Hepatocyte (in vitro differentiated cells): ENCODE measurements at places on chromosomes 1 and 21. TPM values are rescaled to one million over a fixed set of nuclear protein-coding genes. Genes with fewer than 3 reads are reported as not detected.

TIMM17A gene
- 54.5 and 65.0 TPM in 2 replicates for total RNA-seq

- no peak overlapping the region for H3K27ac ChIP-seq
- no peak overlapping the region for H3K4me3 ChIP-seq
- H3K36me3 ChIP-seq: no peaks in the 10 kb centered on the region
- no peaks in the 10 kb centered on the region for H3K27me3 ChIP-seq
- H3K4me1 ChIP-seq: peaks cover 9% of the 10 kb centered on the region
These were observed 1.1 kb upstream of the SLC19A1 start for GRCh38 chr21:45543371-45543709.

ARF1 gene
- 249 and 250 TPM in 2 replicates for total RNA-seq

DNA sequence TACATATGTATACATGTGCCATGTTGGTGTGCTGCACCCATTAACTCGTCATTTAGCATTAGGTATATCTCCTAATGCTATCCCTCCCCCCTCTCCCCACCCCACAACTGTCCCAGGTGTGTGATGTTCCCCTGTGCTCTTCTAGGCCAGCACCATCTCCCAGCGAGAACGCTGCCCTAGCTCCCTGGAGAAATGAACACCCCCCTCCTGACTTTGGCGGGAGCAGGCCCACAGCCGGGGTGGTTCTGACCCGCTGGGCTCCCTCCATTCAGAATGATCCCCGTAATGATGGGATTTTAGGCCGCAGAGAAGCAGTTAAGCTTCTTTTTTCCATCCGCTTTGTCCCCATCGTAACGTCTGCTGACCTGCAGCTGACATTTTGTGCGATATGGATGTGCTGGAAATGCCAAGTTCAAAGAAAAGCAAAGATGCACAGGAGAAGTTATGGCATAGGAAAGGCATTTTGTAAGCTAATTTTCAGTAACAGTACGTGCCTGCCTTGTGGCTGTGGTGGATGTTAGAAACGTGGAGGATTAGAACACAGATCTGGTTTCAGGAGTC is 39.3 kb downstream of the ELK4 start:
- no peak overlapping the region for H3K4me3 ChIP-seq
- no peak overlapping the region for H3K27ac ChIP-seq
- no peak for DNase-seq

DNA sequence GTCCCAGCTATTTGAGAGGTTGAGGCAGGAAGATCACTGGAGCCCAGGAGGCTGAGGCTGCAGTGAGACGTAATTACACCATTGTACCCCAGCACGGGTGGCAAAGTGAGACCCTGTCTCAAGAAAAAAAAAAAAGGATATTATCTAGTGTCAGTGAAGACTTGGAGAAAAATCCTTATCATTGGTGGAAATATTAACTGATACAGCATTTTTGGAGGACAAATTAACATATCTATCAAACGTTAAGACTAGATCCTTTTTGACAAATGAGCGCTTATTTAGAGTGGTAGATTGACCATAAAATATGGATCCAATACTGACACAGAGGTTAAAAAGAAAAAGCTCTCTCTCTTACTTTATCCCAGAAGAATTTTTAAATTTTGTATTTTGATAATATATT is 35.2 kb upstream of the DYRK1A start:
- H3K4me3 ChIP-seq: no peak overlapping the region
- no peak overlapping the region for H3K27ac ChIP-seq
- no peaks in the 10 kb centered on the region for H3K36me3 ChIP-seq
- H3K27me3 ChIP-seq: no peaks in the 10 kb centered on the region

DNA sequence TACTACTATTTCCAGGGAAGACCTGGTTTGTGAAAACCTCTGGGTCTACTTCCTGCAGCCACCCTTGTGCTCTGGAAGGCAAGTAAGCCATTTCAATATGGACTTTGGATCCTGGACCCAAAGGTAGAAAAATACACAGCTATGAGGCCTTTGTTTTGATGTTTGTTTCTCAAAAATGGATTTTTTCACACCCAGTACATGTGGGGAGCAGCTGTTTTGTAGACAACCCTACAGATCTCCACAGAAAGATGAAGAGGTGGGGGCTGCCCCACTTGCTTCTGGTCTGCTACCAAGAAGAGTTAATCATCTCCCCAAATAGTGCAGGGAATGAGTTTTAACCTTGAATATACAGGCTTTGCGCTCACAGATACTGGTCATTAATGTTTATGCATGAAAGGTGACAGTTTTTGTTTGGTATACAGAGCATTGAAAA is 29.2 kb downstream of the ZNF281 start:
- H3K27me3 ChIP-seq: no peaks in the 10 kb centered on the region
- no peaks in the 10 kb centered on the region for H3K36me3 ChIP-seq
- H3K27ac ChIP-seq: no peak overlapping the region
- H3K4me1 ChIP-seq: peaks cover 10% of the 10 kb centered on the region
- DNase-seq: no peak
- no peak overlapping the region for H3K4me3 ChIP-seq

BCAR3 gene
- 20.4 and 22.6 TPM in 2 replicates for total RNA-seq

- H3K27ac ChIP-seq: no peak overlapping the region
- H3K4me3 ChIP-seq: no peak overlapping the region
- no peaks in the 10 kb centered on the region for H3K27me3 ChIP-seq
- no peak for DNase-seq
- no peaks in the 10 kb centered on the region for H3K36me3 ChIP-seq
- peaks cover 16% of the 10 kb centered on the region for H3K4me1 ChIP-seq
These were observed 5.9 kb downstream of the NBPF1 start for GRCh38 chr1:16607433-16607851.

GART gene
- 83.3 and 99.6 TPM in 2 replicates for total RNA-seq

- no peak for DNase-seq
- no peaks in the 10 kb centered on the region for H3K27me3 ChIP-seq
- peaks cover 19% of the 10 kb centered on the region for H3K4me1 ChIP-seq
- no peak overlapping the region for H3K4me3 ChIP-seq
- H3K27ac ChIP-seq: no peak overlapping the region
These were observed 76.5 kb upstream of the FGGY start for GRCh38 chr1:59220356-59220755.

OR10K2 gene
- not detected in 2 replicates for total RNA-seq

LBR gene
- total RNA-seq: 54.2 and 65.9 TPM in 2 replicates

GRCh38 chr1:99643021-99643779 is 2.7 kb upstream of the PALMD start:
- no peaks in the 10 kb centered on the region for H3K36me3 ChIP-seq
- H3K27ac ChIP-seq: no peak overlapping the region
- H3K27me3 ChIP-seq: no peaks in the 10 kb centered on the region
- H3K4me3 ChIP-seq: no peak overlapping the region
- DNase-seq: no peak

DNA sequence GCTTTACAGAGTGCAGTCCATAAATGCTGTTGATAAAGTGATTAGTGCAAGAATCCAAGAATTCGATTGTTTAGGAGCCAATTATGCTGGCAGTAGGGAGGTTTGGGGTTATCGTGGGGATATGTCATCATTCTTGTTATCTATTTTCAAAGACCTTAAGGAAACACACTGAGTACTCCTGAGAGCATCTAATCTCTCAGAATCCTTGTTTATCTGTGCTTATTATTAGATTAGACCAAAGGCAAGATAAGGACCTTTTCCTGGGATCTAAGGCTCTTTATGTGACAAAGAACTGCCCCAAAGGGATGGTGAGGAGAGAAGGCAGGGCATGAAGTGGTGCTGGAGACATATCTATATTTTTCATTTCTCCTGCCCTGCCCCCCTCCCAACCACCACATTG is 139.1 kb downstream of the TSEN15 start:
- no peak for DNase-seq
- no peaks in the 10 kb centered on the region for H3K36me3 ChIP-seq
- peaks cover 17% of the 10 kb centered on the region for H3K4me1 ChIP-seq
- peaks cover 5% of the 10 kb centered on the region for H3K27me3 ChIP-seq
- peak overlapping the region; percentile 41 for H3K27ac ChIP-seq

GRCh38 chr1:235888119-235888643 is 21.5 kb upstream of the LYST start:
- no peak overlapping the region for H3K27ac ChIP-seq
- H3K4me1 ChIP-seq: peaks cover 3% of the 10 kb centered on the region
- no peak overlapping the region for H3K4me3 ChIP-seq
- no peaks in the 10 kb centered on the region for H3K27me3 ChIP-seq
- H3K36me3 ChIP-seq: no peaks in the 10 kb centered on the region
- DNase-seq: no peak

SYCP1 gene
- total RNA-seq: not detected in 2 replicates

- H3K27ac ChIP-seq: no peak overlapping the region
- no peaks in the 10 kb centered on the region for H3K27me3 ChIP-seq
- peaks cover 16% of the 10 kb centered on the region for H3K4me1 ChIP-seq
- peak; percentile 45 for DNase-seq
These were observed 53.5 kb downstream of the MRPL37 start for GRCh38 chr1:54253480-54253879.

- H3K36me3 ChIP-seq: no peaks in the 10 kb centered on the region
- no peaks in the 10 kb centered on the region for H3K27me3 ChIP-seq
- peaks cover 4% of the 10 kb centered on the region for H3K4me1 ChIP-seq
- H3K27ac ChIP-seq: no peak overlapping the region
These were observed 4.9 kb downstream of the CROCC start for GRCh38 chr1:16926491-16927073.

DNA sequence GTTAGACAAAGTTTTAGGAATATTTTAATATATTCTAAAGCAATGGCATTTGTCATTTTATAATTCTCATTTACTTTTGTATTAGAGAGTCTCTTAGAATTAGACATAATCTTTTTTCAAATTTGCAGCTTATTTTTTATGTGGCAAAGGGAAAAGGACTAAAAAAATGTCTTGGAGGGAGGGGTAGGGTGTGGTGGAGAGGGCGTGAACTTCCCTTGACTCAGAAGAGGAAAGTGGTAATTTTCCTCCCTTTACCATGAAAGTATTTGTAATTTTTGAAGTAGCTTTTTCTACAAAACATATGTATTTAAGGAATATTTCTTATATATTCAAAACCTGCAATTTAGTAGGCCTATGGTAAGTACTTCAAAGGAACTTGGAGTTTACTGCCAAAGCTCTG is 6.9 kb upstream of the RABGAP1L start:
- H3K27ac ChIP-seq: no peak overlapping the region
- H3K27me3 ChIP-seq: no peaks in the 10 kb centered on the region
- H3K4me1 ChIP-seq: no peaks in the 10 kb centered on the region

HSF2BP gene
- total RNA-seq: 1.4 and 2.1 TPM in 2 replicates
